Activated T-helper 2 cell treated with anti-CD3 and anti-CD28 coated beads, Interferon-gamma antibody, Interleukin-2, Interleukin-4, amounts not matched to agents 10 μg/mL and 5 μg/mL and 100 μg/mL, durations not matched to agents 14 hours and 24 hours and 36 hours (primary cell): ENCODE measurements at places on chromosomes 4 and X. TPM values are rescaled to one million over a fixed set of nuclear protein-coding genes. Genes with fewer than 3 reads are reported as not detected.

The PNMA6E gene
- not detected in 2 replicates for total RNA-seq

The NHSL2 gene
- total RNA-seq = 0.41 and 0.43 TPM in 2 replicates

The PRRG3 gene
- not detected in 2 replicates for total RNA-seq

DNA sequence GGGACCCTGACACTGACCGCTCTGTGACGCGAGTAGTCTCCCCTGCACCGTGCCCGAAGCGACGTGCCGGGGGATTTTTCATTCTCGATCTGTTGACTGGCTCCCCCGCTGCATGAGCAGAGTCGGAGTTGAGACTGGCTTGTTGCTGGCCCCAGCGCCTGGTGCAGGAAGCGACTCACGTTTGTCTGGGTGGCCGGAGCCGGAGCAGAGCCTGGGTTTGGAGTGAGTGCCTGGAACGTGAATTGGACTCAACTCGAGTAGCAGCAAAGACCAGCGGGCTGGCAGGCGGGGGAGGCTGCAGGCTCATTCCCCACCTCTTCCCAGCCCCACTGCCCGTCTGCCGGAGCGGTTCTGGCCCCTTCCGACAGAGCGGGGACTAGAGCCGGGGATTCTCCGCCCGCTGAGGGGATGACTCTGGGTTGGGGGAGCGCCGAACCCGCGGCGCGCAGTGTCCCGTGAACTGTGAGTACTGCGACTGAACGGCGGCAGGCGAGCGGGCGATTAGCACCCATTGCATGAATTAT lies 554 bp downstream of the PCDH7 start:
- peaks cover 56% of the 10 kb centered on the region for H3K27me3 ChIP-seq
- peak overlapping the region; percentile 55 for H3K27ac ChIP-seq
- DNase-seq = no peak
- peak overlapping the region; percentile 37 for H3K4me3 ChIP-seq
- peaks cover 9% of the 10 kb centered on the region for H3K36me3 ChIP-seq
